ENCODE measurements at places on chromosomes 2 and 18. TPM values are rescaled to one million over a fixed set of nuclear protein-coding genes. Genes with fewer than 3 reads are reported as not detected.

DNA sequence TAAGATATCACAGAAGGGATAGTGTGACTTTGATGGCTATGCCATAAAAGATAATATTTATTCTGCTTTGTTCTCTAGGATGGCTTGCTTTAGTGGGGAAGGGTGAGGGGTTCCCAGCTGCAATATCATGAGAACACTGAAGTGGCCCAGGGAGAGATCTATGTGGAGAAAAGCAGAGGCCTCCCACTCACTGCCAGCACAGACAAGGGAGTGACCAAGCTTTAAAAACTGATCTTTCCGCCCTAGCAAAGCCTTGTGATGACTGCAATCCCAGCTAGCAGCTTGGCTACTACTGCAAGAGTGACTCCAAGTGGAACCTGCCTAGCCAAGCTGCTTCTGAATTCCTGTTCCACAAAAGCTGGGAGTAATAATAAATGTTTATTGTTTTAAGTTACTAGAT is 7.8 kb upstream of the DDX1 start:
- DNase-seq = no peak

DNA sequence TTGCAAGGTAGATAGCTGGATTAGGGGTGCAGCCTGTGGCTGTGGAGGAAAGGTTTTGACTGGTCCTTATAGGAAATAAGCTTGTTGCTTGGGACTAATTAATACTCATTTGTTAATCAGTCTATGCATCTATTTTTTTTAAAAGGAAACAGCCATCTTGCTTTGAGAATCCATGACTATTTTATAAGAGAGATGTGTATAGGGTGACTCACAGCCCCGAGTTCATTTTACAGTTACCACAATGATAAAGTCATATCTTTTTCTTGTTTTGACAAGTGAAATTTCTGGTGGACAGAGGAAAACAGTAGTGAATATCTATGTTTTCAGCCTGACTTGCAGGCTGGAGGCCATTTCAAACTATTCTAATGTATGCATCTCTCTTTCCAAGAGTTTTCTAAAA is 193.5 kb upstream of the CCDC68 start:
- DNase-seq = no peak

- DNase-seq = no peak
Observed at GRCh38 chr18:50863840-50864375, 15.0 kb upstream of the ME2 start.

- DNase-seq = no peak
Observed at GRCh38 chr2:239600650-239601049, 199.8 kb upstream of the HDAC4 start.

- no peak for DNase-seq
Observed at GRCh38 chr2:33411765-33412164, 64.7 kb upstream of the RASGRP3 start.

- DNase-seq = no peak
Observed at GRCh38 chr2:127134833-127135830, 28.2 kb upstream of the BIN1 start.

DNA sequence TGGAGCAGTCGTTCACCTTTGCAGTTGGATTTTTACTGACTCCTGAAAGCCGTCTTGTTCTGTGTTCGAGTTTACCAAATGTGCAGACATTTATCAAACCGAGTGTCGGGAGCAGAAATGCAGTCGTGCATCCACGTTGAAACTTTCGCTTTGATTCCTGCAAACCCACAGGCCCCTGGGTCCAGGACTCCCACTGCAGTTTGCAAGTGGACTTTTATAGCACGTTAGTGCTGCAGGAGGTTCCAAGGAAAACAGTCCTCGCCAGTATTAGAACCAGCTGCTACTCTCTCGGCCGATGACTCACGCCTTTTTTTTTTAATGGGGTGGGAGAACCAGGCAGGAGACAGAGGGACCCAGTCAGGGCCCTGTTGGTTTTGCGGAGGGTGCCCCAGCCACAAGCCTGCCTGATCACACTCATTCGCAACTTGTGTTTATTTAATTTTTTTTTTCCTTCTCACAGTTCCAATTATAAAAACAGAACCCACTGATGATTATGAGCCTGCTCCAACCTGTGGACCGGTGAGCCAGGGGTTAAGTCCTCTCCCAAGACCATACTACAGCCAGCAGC is 90.1 kb downstream of the NFATC1 start:
- DNase-seq = peak; percentile 64

GRCh38 chr2:28318023-28318422 is 74.6 kb upstream of the FOSL2 start:
- no peak for DNase-seq

GRCh38 chr2:200812122-200813022 is 662 bp downstream of the BZW1 start:
- peak; percentile 88 for DNase-seq

GRCh38 chr2:3377279-3377611 is 373 bp downstream of the EIPR1 start:
- no peak for DNase-seq

GRCh38 chr18:7066965-7067555 is 50.5 kb downstream of the LAMA1 start:
- DNase-seq = no peak

DNA sequence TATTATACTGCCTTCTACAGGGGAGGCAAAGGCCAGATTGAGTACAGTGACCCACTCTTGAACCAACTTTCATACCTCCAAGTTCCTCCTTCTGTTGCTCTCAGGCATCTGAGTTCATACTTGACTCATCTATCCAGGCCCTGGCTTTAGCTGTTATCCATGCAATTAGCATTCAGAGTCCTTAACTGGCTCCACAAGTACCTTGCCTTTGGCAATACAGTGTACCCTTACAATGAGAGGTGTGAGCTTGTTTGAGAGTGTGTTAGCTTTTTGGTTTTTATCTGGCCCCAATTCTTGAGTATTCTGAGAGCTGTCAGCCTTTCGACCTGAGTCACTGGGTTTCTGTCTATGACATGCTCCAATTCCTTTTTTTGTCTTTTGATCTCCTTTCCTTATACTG is 60.2 kb downstream of the EHD3 start:
- DNase-seq = no peak

- no peak for DNase-seq
Observed at GRCh38 chr18:54790109-54790508, 38.2 kb upstream of the RAB27B start.

DNA sequence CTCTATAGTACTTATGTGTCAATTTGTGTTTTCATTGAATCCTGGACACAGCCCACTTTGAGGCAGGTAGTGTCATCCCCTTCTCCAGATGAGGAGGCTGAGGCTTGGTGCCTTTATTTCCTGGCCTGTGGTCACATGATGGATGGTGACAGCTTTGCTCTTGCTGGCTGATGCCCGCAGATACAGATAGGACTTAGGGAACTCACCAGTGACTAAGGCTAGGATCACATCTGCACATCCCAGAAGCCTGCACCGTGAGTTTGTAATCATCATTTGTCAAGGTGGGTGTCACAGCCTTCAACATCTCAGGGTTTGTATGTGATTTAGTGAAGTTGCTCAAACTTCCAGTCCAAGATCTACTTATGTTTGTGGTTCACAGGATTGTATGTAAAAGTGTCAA is 295.1 kb upstream of the RAB12 start:
- DNase-seq = no peak

- no peak for DNase-seq
Observed at GRCh38 chr2:18999198-18999597, 359.2 kb downstream of the OSR1 start.

GRCh38 chr18:79491081-79491551 is 95.4 kb downstream of the NFATC1 start:
- DNase-seq = peak; percentile 49

The APCDD1 gene
- 9.9 TPM for total RNA-seq

The SLC9A4 gene
- total RNA-seq = not detected

The ACKR3 gene
- 36.6 TPM for total RNA-seq

The RBM44 gene
- 0.81 TPM for total RNA-seq

The CIDEA gene
- total RNA-seq = 0.40 TPM

The HRH4 gene
- 0.08 TPM for total RNA-seq

The BCL2 gene
- total RNA-seq = 25.9 TPM

The MYO5B gene
- total RNA-seq = 5.2 TPM

The POTEC gene
- not detected for total RNA-seq

The UBR3 gene
- total RNA-seq = 87.5 TPM

The FABP1 gene
- total RNA-seq = not detected
